ENCODE measurements at places on chromosomes 12 and 14.

GRCh38 chr12:29054858-29055663 is 94.0 kb upstream of the FAR2 start:
- no peak for DNase-seq

GRCh38 chr12:108939594-108939993 is 59.7 kb downstream of the DAO start:
- DNase-seq = peak; percentile 66

GRCh38 chr12:31832740-31833729 is 104.2 kb upstream of the AMN1 start:
- peak; percentile 71 for DNase-seq

- DNase-seq = peak; percentile 46
Observed at GRCh38 chr12:271161-271560, 8.5 kb upstream of the SLC6A13 start.

- no peak for DNase-seq
Observed at GRCh38 chr14:39641224-39641623, 209.0 kb upstream of the FBXO33 start.
